ENCODE measurements at places on chromosomes 3 and 15. TPM values are rescaled to one million over a fixed set of nuclear protein-coding genes. Genes with fewer than 3 reads are reported as not detected.

DNA sequence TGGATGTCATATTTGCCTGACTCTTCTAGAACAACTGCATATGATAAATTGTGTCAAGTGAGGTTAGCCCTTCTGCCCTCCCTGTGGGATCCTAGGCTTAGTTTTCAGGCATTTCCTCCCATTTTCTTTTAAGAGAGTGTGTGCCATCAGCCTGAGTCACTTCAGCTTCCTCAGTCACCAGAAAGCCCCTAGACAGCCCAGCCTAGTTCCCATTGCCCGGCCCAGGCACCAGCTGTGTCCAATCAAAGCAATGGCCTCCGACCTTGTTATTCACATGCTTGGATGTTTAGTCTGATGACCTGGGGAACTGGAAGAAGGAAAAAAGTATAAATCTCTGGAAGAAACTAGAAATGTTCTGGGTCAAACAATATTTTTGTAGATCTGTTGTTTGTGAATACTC, 221.9 kb upstream of the LRIG1 start:
- peaks cover 7% of the 10 kb centered on the region for H3K27me3 ChIP-seq
- no peak overlapping the region for H3K4me3 ChIP-seq
- H3K27ac ChIP-seq, result no peak overlapping the region
- H3K36me3 ChIP-seq, result no peaks in the 10 kb centered on the region
- H3K4me1 ChIP-seq, result no peaks in the 10 kb centered on the region

DNA sequence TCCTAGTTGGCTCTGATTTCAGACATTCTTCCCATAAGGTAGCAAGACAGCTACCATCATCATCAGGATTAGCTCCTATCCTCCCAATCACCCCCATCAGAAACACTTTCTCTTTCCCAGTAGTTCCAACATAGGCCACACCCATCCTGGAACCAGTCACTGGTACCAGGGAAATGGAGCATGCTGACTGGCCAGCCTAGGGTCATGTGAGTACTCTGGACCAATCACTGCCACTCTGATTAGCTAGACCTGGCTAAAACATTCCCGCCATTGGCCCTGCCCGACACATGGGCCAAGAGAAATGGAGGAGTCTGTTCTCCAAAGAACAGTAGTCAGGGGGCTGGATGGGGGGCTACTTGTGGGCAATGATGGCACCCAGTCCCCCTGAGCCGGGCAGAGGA, 12.4 kb downstream of the EFCC1 start:
- DNase-seq, result no peak
- no peak overlapping the region for H3K27ac ChIP-seq
- no peaks in the 10 kb centered on the region for H3K36me3 ChIP-seq
- peaks cover 37% of the 10 kb centered on the region for H3K4me1 ChIP-seq

DNA sequence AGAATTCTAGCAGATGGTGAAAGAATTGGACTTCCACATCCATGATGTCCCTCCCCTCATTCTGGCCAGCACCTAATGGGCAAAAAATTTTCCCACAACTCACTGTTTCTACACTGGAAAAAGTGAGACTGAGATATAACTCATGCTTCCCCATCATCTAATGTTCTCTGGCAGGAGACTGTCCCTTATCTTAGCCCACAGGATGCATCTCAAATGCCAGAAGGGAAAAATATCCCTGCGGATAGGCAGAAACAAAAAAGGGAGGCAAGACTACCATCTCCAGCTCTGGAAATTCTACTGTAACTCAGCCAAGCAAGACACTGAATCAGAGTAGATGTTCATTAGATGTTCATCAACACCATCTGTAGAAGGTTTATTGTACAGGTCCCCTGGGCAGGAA, 58.6 kb downstream of the DLG1 start:
- H3K27ac ChIP-seq, result no peak overlapping the region
- peaks cover 13% of the 10 kb centered on the region for H3K4me1 ChIP-seq
- peaks cover 78% of the 10 kb centered on the region for H3K36me3 ChIP-seq
- H3K4me3 ChIP-seq, result no peak overlapping the region
- DNase-seq, result no peak

GRCh38 chr15:87268675-87269074, 987.9 kb downstream of the NTRK3 start:
- no peaks in the 10 kb centered on the region for H3K27me3 ChIP-seq
- H3K36me3 ChIP-seq, result no peaks in the 10 kb centered on the region
- DNase-seq, result no peak
- no peaks in the 10 kb centered on the region for H3K4me1 ChIP-seq
- no peak overlapping the region for H3K27ac ChIP-seq

- no peak for DNase-seq
- H3K27ac ChIP-seq, result peak overlapping the region; percentile 91
- peaks cover 78% of the 10 kb centered on the region for H3K4me1 ChIP-seq
- peaks cover 41% of the 10 kb centered on the region for H3K36me3 ChIP-seq
Measured at GRCh38 chr3:50245251-50245745, 9.3 kb downstream of the GNAI2 start.

- peaks cover 4% of the 10 kb centered on the region for H3K4me1 ChIP-seq
- H3K4me3 ChIP-seq, result no peak overlapping the region
- H3K27ac ChIP-seq, result no peak overlapping the region
- H3K27me3 ChIP-seq, result peaks cover 6% of the 10 kb centered on the region
Measured at GRCh38 chr3:151428386-151428785, 32.5 kb downstream of the IGSF10 start.

DNA sequence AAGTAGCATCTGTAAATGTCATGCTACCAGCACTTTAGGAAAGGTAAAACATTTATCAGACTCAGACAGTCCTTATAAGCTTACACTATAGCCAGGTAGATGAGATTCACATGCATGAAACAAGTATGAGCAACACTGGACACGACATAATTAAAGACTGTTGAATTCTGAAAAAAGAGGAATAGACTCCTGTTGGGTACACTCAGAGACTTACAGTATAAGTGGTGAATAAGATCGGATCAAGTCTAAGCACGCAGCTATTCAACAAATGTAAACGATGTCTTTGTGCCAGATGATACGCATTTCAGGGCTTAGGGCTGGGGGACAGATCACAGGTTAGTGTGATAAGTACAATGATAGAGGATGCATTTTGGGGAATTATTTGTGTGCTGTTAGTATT, 43.2 kb upstream of the SPPL2A start:
- H3K27me3 ChIP-seq, result peaks cover 13% of the 10 kb centered on the region
- no peaks in the 10 kb centered on the region for H3K36me3 ChIP-seq
- H3K4me3 ChIP-seq, result no peak overlapping the region
- no peaks in the 10 kb centered on the region for H3K4me1 ChIP-seq

DNA sequence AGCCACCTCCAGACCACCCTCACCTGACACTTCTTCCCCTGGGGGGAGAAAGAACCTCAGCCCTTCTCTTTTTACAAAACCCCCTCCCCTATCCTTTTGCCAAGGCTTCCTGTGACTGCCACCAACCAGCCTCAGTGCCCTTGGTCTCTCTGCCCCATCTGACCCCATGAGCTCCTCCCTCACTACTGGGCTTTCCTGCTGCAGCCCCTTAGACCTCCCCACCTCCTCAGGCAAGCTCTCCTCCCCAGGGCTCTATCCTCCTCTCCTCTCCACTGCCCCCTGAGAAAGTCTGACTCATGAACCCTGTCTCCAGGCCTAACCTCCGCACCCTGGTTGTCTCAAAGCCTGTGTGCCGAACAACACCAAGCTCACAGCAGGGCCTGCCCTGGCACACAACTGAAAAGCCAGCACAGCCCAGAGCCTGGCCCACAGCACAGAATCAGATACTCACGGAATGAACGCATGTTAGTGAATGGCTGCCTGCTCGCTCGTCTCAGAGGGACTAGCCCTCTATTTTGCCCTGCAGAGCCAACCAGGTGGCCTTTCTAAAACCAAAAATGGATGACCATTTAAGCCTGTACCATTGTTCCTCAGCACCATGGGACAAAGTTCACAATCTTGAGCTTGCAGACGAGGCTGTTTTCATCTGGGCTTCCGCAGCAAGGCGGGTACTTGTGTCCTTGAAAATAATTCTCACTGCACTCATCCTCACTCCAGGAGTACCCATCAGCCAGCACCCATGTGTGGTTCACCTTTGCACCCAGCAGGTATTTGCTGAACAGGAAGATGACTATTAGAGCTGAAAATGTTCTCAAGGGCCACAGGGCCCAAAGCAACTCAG, 1.7 kb downstream of the CHDH start:
- H3K27me3 ChIP-seq, result peaks cover 45% of the 10 kb centered on the region
- no peak for DNase-seq
- no peaks in the 10 kb centered on the region for H3K36me3 ChIP-seq
- no peak overlapping the region for H3K4me3 ChIP-seq
- no peak overlapping the region for H3K27ac ChIP-seq

- no peak overlapping the region for H3K27ac ChIP-seq
- peak; percentile 64 for DNase-seq
- peaks cover 26% of the 10 kb centered on the region for H3K27me3 ChIP-seq
Measured at GRCh38 chr3:98657457-98657856, 64.0 kb upstream of the CPOX start.

DNA sequence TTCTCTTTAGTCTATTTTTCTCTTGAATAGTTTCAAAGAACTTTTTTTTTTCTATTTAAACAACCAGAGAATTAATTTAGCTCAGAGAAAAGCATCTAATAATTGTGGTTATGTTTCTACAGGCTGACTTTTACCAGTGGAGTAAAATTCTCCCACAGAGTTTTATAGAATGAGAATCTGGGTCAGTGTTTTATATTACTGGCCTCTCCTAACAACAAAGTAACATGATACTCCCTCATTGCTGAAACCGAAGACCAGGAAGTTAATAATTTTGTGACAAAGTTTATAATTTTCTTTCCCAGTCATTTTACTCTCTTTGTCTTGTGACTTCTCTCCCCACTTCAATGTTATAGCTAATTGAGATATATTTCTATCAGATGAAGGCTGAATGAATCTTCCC, 946.9 kb downstream of the EPHA3 start:
- no peak overlapping the region for H3K4me3 ChIP-seq
- no peaks in the 10 kb centered on the region for H3K4me1 ChIP-seq
- no peak overlapping the region for H3K27ac ChIP-seq
- no peak for DNase-seq
- H3K36me3 ChIP-seq, result no peaks in the 10 kb centered on the region
- no peaks in the 10 kb centered on the region for H3K27me3 ChIP-seq

DNA sequence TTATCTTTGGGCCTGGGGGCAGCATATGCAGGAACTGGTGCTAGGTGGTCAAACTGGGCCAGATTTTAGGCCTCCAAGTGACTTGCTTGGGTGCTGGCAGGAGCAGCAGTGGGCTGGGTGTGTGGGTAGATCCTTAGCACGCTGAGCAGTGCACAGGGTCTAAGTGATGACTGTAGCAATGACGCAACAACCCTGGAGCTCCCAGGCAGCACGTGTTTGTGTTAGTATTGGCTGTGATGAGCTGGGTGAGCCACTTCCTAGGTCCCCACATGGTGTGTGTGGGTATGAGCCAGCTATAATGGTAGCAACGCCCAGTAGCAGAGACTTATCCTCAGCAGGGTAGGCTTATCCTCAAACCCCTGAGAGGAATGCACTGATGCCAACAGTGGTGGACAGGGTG, 570.6 kb upstream of the ROBO1 start:
- no peaks in the 10 kb centered on the region for H3K36me3 ChIP-seq
- no peak overlapping the region for H3K4me3 ChIP-seq
- H3K4me1 ChIP-seq, result no peaks in the 10 kb centered on the region
- H3K27ac ChIP-seq, result no peak overlapping the region

DNA sequence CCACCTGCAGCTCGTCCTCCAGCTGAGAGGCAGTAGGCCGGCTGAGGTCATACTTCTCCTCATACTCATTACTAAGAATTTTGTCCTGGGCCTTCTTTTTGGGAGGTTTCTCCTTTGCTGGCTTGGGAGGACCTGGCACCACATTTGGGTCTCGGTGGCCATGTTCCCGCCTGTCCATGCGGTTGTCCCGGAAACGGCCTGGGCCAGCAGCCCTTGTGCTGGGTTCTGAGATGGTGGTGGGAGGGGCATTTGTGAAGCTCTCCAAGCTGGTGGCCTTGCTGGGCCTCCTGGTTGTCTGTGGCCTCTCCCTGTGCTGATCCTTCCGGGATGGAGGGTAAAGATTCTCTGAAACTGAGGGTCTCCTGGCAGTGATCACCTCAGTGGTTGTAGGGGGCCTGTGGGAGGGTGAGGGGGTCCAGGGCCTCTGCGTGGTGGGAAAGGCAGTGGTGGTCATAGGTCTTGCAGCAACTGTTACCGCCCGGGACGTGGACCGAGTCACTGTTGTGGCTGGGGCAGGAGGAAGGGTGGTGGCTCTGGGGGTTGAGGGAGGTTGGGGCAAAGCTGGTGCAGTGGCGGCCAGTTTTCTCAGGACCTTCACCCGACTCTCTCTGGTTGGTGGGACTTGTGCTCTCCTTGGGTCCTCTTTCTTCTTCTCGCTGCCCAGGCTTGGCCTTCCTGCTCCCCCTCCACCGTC, 2.5 kb downstream of the CCDC80 start:
- no peaks in the 10 kb centered on the region for H3K36me3 ChIP-seq
- no peaks in the 10 kb centered on the region for H3K27me3 ChIP-seq
- H3K27ac ChIP-seq, result no peak overlapping the region

The CYP8B1 gene
- not detected for total RNA-seq

The DPPA2 gene
- not detected for total RNA-seq

The RASGRF1 gene
- total RNA-seq, result not detected

The CAMP gene
- not detected for total RNA-seq

The EEF1AKMT4 gene
- 4.7 TPM for total RNA-seq

The EPHB3 gene
- 0.13 TPM for total RNA-seq

The ERICH6 gene
- total RNA-seq, result 0.60 TPM
